Prostate gland (tissue), 2 donors: ENCODE measurements at places on chromosomes 3 and 15. TPM values are rescaled to one million over a fixed set of nuclear protein-coding genes. Genes with fewer than 3 reads are reported as not detected.

DNA sequence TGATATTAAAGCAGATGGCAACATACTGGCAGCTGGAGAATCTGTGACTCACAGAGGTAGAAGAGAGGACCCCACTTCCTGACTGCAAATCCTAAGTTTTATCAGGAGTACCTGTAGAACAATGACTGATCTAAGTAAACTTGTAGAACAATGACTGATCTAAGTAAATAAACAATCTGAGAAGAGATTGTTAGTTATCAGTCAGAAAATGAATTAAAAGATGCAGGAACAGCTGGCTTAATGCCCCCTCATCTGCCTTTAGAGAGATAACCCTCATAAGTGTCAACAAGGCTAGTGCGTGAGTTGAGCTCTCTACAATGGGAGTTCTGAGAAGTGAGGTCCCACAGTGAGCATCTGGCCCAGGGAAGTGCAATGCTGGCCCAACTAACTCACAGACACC, 14.6 kb downstream of the ACAD11 start:
- no peaks in the 10 kb centered on the region for H3K27me3 ChIP-seq
- no peak overlapping the region for H3K27ac ChIP-seq
- H3K36me3 ChIP-seq, result no peaks in the 10 kb centered on the region
- no peak overlapping the region for H3K4me3 ChIP-seq

DNA sequence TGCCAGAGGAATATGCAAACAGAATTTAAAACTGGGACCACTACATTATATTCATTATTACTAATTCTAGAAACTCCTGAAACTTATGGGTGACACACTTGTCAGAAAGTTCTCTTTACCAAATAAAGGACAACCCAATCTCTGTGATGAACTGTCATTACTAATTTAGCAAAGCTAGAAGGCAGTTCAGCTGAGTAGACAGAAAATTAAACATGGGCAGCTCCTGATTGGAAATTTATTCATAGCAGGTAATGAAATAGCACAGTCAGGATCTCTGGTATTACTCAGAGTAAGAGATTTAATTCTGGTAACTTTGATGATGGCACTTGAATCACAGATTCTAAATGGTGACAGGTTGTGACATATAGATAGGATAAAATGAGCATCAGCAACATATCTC, 123.0 kb downstream of the GBE1 start:
- H3K4me3 ChIP-seq, result no peak overlapping the region
- H3K27me3 ChIP-seq, result no peaks in the 10 kb centered on the region
- H3K27ac ChIP-seq, result no peak overlapping the region

Gene GABRA5
- total RNA-seq, result not detected

DNA sequence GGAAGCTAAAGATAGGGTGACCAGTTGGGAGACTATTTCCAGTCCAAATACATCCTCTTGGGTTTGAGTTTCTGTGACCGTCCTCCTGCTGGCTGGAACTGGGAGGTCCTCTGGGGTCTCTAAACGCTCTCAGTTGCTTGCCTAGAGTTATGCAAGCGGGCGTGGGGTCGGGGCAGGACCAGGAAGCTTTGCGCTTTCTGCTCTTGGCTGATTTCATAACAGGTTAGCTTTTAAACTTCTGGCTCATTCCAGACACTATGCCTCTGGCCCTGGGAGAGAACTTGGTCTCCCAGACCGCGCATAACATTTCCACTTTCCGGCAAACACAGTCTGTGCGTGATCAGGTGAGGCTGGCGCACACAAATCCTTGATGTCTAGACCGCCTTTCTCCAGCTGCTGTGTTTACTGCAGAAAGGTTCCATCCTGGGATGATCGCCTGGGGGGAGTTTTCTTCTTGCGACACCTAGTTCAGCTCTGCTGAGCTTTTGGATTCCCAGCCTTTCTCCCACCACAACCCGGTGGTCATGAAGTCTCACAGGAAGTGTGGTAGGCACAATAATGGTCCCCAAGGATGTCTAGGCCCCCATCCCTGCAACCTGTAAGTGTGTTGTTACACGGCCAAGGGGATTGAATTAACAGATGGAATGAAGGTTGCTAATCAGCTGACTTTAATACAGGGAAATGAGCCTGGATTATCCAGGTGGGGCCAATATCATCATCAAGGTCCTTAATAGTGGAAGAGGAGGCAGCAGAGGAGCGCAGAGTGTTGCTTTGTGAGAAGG, 23.6 kb upstream of the CGNL1 start:
- no peaks in the 10 kb centered on the region for H3K27me3 ChIP-seq
- H3K4me1 ChIP-seq, result no peaks in the 10 kb centered on the region
- DNase-seq, result no peak
- H3K4me3 ChIP-seq, result no peak overlapping the region
- no peak overlapping the region for H3K27ac ChIP-seq

Gene CKMT1A
- 4.6 TPM for total RNA-seq

Gene CX3CR1
- total RNA-seq, result 3.4 TPM

GRCh38 chr3:3817865-3818264, 18.6 kb downstream of the LRRN1 start:
- no peaks in the 10 kb centered on the region for H3K27me3 ChIP-seq
- H3K4me1 ChIP-seq, result no peaks in the 10 kb centered on the region

DNA sequence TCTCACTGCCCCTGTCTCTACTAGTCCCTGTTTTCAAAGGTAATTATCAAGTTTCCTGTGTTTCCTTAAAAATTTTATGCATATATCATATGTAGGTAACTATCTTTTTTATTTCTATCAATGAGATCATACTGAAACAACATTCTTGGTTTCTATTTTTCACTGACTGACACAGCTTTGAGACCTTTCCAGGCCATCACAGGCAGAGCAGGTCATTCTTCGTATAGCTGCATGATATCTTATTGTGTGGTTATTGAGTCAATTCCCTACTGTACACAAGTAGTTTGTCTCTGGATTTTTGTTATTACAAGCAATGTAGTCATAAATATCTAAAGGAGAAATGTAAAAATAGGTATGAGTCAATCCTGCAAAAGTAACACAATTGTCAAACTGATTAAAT, 169.6 kb downstream of the CFAP20DC start:
- no peaks in the 10 kb centered on the region for H3K4me1 ChIP-seq
- DNase-seq, result no peak
- no peak overlapping the region for H3K27ac ChIP-seq
- no peaks in the 10 kb centered on the region for H3K27me3 ChIP-seq
- H3K36me3 ChIP-seq, result no peaks in the 10 kb centered on the region
- no peak overlapping the region for H3K4me3 ChIP-seq

Gene ALDH1A3
- total RNA-seq, result 347 TPM

DNA sequence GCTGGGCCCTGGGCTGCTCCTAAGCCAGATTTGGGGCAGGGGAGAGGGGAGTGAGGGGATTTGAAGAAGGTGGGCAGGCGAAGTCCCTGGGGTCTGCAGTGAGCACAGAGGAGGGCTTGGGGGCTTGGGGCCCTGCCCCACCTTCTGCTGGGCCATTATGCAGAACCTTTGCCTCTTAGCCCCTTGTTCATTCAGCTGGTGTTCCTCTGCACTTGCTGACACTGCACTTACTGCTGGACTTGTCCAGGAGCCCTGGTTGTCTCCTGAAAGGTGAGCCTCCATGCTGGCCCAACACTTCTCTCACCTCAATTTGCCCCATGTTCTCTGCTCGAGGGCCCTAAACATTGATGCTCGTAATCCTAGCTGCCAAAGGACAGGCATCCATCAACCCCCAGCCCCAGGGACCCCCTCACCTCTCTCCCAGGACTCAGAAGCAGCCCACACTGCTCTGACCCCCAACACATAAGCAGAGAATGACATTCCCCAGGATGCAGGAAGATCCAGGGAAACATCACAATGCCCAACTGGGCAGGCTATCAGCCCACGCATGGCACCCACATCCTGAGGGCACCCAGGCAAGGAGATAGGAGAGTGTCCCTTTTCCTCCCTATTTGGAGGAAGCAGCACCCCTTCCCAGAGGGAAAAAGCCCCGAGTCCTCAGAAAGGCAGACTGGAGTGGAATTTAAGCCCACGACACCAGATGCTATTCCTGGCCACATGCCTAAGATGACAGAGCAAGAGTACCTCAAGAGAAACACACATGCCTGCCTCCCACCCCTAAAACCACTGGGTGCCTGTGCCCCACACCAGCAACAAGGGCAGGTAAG, 76.8 kb downstream of the ADCY5 start:
- no peak overlapping the region for H3K4me3 ChIP-seq
- H3K36me3 ChIP-seq, result no peaks in the 10 kb centered on the region
- H3K27ac ChIP-seq, result peak overlapping the region; percentile 39
- no peak for DNase-seq
- H3K4me1 ChIP-seq, result no peaks in the 10 kb centered on the region

Gene NTRK3
- 4.2 TPM for total RNA-seq

DNA sequence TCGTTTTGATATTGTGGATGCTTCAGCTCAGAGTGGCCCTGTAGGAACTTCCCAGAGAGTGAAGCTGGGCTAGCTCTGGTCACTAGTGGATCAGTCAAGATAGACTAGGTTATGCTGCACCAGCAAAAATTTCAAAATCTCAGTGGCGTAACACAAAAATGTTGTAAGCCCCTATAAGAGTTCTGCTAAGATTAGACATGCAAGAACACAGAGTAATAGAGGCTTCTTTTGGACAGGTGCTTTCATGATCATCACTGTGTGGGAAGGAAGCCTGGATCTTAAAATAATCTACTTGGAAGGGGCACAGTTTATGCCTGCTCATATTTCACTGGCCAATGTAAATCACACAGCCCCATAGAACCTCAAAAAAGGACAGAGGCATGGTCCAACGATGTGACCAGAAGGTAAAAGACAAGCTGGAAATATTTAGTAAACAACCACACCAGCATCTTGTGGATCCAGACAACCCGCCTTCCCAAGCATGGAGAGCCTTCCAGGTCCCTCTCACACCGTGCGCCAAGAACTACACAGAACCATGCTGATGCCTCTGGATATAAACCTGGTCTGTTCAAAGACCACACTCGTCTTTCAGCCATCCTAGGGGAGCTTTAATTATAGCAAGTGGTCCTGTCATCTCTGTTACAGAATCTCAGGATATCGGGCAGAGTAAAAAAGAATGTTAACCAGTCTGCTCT, 554.3 kb downstream of the EPHB1 start:
- no peak overlapping the region for H3K27ac ChIP-seq
- no peaks in the 10 kb centered on the region for H3K36me3 ChIP-seq
- H3K4me1 ChIP-seq, result no peaks in the 10 kb centered on the region
- peaks cover 3% of the 10 kb centered on the region for H3K27me3 ChIP-seq

DNA sequence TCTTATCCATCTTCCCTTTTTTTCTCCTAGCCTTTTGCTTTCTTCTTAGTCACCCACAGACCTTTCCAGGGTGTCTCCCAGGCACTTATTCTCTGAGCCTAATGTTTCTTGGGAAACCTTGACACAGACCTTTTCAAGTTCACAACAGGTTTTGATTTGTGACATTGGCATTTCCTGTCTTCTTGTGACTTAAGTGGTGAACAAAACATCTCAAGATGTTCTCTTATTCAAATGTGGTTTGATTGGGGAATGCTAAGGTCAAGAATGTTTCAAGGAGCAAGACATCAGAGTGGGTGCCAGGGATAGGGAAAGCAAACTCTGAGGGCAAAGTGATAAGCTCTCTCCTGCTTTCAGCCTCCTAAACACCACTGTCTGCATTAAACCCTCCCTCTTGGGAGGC, 68.2 kb upstream of the GSK3B start:
- H3K27ac ChIP-seq, result no peak overlapping the region
- DNase-seq, result no peak
- H3K4me1 ChIP-seq, result no peaks in the 10 kb centered on the region
- H3K4me3 ChIP-seq, result no peak overlapping the region

- H3K27me3 ChIP-seq, result no peaks in the 10 kb centered on the region
- no peak for DNase-seq
- H3K36me3 ChIP-seq, result no peaks in the 10 kb centered on the region
- H3K4me3 ChIP-seq, result no peak overlapping the region
Observed at GRCh38 chr3:155948476-155948875, 78.0 kb downstream of the GMPS start.

- H3K36me3 ChIP-seq, result no peaks in the 10 kb centered on the region
- H3K27ac ChIP-seq, result peak overlapping the region; percentile 84
- peaks cover 15% of the 10 kb centered on the region for H3K4me1 ChIP-seq
- H3K27me3 ChIP-seq, result no peaks in the 10 kb centered on the region
- DNase-seq, result peak; percentile 89
Observed at GRCh38 chr3:45677033-45677446, 12.2 kb upstream of the SACM1L start.

Gene SPCS1
- total RNA-seq, result 144 TPM

- no peak for DNase-seq
- H3K4me1 ChIP-seq, result peaks cover 5% of the 10 kb centered on the region
- no peak overlapping the region for H3K4me3 ChIP-seq
- no peak overlapping the region for H3K27ac ChIP-seq
Observed at GRCh38 chr3:124815781-124816180, 71.4 kb downstream of the ITGB5 start.

Gene LYZL4
- not detected for total RNA-seq

DNA sequence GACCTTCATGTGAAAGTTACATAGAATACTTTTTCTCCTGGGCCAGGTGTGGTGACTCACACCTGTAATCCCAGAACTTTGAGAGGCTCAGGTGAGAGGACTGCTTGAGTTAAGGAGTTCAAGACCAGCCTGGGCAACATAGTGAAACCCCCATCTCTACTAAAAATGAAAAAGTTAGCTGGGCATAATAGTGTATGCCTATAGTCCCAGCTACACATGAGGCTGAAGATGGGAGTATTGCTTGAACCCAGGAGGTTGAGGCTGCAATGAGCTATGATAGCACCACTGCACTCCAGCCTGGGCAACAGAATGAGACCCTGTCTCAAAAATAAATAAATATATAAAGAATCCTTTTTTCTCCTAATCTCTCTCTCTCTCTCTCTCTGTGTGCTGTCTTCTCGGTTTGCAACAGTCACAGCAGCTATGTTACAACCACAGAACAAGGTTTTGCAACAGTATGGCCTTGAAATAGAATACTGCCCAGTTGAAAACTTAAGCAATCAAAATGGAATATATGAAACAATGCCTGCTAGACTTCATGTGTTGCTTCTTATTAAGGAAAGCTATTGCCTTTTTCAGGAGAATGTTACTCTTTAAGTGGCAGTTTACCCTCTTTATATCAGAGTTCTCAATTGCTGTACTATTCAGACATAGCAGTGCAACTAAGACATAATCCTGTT, 12.3 kb upstream of the DENND4A start:
- DNase-seq, result no peak
- no peaks in the 10 kb centered on the region for H3K4me1 ChIP-seq
- H3K27me3 ChIP-seq, result no peaks in the 10 kb centered on the region
- H3K36me3 ChIP-seq, result no peaks in the 10 kb centered on the region
- H3K4me3 ChIP-seq, result no peak overlapping the region
- H3K27ac ChIP-seq, result no peak overlapping the region

GRCh38 chr3:77068808-77069207, 28.9 kb downstream of the ROBO2 start:
- no peaks in the 10 kb centered on the region for H3K27me3 ChIP-seq
- H3K4me1 ChIP-seq, result no peaks in the 10 kb centered on the region
- no peak overlapping the region for H3K4me3 ChIP-seq
- H3K27ac ChIP-seq, result no peak overlapping the region
- DNase-seq, result no peak

DNA sequence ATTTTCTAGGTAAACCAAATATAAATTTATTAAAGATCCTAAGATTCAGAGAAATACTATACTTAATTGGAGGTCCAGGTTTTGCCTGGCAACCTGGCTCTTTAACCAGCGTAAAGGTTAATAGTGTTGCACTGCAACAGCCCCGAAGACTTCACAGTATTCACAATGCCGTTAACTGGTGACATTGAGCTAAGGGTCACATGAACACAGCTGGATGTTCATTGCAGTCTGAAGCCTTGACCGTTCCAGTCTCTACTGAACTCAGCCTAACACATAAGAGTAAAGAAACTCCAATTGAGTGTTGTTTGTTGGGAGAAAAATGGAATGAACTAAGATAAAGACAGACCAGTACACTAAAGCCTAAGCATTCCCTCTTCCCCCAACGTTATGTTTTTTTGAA, 26.8 kb downstream of the NKIRAS1 start:
- no peaks in the 10 kb centered on the region for H3K27me3 ChIP-seq
- DNase-seq, result no peak
- H3K36me3 ChIP-seq, result no peaks in the 10 kb centered on the region
- no peak overlapping the region for H3K4me3 ChIP-seq
- H3K4me1 ChIP-seq, result no peaks in the 10 kb centered on the region

Gene RETNLB
- total RNA-seq, result not detected

Gene PATL2
- total RNA-seq, result 1.2 TPM

Gene GALNT15
- 7.6 TPM for total RNA-seq
